Urothelium cell line (cell line): ENCODE measurements at places on chromosomes 3 and 15.

DNA sequence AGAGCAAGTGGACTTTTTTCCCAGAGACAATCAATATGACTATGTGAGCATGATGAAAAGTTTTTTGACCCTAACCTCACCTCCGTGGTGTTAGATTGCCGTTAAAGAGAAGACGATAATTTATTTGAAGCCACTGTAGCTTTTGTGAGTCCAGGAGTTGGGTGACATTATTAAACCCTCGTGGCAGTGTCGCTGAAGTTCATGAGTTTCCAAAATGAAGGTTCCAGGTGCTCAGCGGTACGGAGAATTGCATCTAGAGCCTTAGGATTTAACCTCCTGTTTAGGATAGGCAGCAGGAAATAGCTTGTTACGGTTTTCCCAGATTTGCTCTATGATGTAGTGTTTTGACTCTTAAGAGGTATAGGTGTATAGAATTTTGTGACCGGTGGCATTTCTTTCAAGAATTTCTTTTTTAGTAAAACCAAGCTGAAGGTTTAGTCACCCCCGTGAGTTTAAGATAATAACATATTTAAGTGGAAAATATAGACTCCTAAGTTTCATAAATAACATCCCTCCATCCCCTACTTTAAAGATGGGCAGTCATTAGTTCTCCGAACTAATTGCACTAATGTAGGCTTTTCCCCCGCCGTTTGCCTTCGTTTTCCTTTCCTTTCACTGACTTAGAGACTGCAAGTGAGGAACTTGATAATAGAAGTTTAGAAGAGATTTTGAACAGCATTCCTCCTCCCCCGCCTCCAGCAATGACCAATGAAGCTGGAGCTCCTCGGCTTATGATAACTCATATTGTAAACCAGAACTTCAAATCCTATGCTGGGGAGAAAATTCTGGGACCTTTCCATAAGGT, 2.0 kb downstream of the SMC4 start:
- no peak for DNase-seq

- no peak for DNase-seq
Measured at GRCh38 chr3:71101626-71102025, 481.9 kb downstream of the FOXP1 start.

- peak; percentile 29 for DNase-seq
Measured at GRCh38 chr15:53193149-53193548, 403.0 kb upstream of the ONECUT1 start.

DNA sequence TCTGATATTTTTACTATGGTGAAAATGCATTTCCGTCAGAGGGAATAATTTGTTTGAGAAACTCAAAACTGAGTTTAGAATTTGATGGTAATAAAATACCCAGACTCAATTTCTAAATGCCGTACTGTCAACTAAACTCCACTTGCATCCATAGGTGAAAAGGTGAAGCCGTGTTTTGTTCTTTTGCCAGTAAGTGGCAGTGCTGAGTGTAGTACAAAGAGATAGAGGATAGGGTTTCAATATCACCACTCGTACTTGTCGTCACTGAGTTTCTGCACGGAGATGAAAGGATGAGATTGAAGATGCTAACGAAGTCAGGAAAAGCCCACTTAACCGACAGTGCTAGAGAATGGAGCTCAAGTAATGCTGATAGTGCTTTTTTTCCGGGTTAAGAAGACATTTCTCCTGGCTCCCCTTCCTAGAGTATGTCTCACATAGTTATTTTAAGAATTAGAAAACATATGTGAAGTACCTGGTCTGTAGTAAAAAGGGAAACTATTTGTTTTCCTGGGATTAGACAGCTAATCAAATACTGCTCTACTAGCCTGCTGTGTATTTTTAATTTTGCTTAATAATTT, 345.1 kb downstream of the IL5RA start:
- DNase-seq = peak; percentile 28

DNA sequence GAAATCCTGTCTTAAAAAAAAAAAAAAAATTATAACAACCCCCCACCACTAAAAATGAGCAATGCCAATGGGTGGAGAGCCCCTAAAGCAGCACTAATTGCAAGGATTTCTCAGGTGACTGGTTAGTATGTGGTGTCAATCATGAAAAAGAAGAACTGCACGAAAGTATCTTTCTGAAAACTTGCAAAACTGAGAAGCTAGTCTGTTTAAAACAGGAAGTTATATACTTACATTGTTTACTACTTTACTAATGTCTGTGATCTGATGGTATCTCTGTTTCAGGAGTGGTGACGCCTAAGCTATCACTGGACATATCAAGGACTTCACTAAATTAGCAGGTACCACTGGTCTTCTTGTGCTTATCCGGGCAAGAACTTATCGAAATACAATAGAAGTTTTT, at the start of gene CCR3:
TSS of gene CCR3 (plus strand) at position 341 of the 400 bp plus-strand sequence. CDS start 22,699 bp downstream, outside the sequence.
- DNase-seq = no peak

DNA sequence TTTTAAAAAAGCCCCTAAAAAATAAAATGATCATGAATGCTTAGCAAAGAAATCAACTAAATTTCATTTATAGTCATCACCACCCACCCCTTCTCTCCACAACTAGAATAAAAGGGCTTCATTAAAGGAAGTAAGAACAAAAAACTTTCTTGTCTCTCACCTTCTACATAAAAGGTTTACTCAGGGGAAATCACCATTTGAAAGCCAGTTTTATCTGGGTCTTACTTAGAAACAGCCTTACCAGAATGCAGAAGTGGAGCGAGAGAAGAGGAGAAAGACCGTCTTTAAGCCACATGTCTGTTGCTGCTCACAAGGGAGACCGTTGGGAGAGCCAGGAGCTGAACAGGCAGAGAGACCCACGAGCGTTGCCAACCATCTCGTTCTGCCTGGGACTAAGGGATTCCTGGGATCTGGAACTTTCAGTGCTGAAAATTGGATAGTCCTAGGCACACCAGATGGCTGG, 350.1 kb upstream of the PROK2 start:
- DNase-seq = no peak

GRCh38 chr3:13262493-13263211, 157.5 kb downstream of the NUP210 start:
- DNase-seq = peak; percentile 19

GRCh38 chr3:124315215-124316033, 323.5 kb upstream of the ROPN1 start:
- peak; percentile 82 for DNase-seq

DNA sequence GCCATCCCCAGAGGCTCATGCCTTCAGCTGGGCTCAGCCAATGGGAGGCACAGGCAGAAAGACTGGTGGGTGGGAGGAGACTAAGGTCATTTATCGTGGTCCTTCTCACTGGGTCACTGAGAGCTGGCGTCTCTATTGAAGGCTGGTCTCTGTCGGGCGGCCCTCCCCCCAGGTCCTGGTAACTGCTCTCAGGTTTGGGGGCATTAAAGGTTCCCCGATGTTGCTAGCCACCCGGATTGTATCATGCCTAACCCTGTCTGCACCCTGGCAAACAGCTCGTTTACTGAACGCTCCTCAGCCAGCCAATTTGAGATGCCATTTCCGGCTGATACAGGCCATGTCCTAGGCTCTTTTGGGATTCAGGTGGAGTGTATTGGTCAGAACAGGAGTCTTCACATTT, 10.5 kb downstream of the SELENOS start:
- no peak for DNase-seq
